ENCODE measurements at places on chromosomes 4 and X.

DNA sequence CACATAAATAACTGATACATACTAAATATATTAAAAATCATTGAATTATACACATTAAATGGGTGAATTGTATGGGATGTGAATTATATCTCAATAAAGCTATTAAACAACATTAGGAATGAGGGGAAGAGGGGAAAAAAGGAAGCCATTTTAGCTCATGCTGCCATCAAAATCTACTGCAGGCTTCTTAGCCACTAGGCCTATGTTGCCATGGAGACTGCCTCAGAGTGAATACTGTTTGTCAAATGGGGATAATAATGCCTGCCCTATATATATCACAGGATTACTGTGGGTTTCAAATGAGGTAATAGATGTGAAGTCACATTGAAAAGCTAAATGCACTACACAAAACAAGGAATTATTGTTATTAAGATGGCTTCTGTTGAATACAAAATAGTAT, 21.2 kb downstream of the TMEM255A start:
- DNase-seq, result no peak

DNA sequence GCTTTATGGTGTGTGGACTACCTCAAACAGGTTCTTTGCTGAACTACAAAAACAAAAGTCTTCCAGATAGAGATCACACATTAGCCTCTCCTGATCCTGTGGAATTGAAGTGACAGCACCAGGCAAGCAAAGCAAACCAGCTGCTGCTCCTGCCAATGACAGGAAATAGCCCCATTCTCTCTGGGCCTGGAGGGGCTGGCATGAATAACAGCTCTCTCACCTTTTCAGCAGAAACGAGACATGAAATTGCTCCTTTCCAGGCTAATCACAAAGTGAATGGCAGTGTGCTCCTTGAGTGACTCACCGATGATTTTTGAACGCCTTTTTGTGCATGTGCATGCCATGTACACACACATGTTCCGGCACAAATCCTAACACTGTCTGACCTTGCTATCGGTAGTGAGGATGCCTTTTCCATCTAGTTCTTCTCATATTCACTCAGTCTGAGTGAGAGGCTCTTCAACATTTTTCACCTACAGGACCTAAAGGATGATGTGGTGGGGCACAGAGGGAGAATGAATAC, 24.4 kb downstream of the MFAP3L start:
- no peak for DNase-seq

DNA sequence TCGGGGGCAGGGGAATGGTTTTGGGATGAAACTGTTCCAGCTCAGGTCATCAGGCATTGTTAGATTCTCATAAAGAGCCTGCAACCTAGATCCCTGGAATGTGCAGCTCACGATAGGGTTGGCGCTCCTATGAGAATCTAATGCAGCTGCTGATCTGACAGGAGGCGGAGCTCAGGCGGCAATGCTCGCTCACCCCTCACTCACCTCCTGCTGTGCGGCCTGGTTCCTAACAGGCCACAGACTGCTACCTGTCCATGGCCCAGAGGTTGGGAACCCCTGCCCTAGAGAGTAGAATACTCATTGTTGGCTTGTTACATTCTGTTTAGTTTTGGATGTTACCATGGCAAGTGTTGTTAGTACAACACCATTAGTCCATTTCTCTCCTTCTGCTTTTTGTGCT, 40.8 kb upstream of the STX18 start:
- no peak for DNase-seq

DNA sequence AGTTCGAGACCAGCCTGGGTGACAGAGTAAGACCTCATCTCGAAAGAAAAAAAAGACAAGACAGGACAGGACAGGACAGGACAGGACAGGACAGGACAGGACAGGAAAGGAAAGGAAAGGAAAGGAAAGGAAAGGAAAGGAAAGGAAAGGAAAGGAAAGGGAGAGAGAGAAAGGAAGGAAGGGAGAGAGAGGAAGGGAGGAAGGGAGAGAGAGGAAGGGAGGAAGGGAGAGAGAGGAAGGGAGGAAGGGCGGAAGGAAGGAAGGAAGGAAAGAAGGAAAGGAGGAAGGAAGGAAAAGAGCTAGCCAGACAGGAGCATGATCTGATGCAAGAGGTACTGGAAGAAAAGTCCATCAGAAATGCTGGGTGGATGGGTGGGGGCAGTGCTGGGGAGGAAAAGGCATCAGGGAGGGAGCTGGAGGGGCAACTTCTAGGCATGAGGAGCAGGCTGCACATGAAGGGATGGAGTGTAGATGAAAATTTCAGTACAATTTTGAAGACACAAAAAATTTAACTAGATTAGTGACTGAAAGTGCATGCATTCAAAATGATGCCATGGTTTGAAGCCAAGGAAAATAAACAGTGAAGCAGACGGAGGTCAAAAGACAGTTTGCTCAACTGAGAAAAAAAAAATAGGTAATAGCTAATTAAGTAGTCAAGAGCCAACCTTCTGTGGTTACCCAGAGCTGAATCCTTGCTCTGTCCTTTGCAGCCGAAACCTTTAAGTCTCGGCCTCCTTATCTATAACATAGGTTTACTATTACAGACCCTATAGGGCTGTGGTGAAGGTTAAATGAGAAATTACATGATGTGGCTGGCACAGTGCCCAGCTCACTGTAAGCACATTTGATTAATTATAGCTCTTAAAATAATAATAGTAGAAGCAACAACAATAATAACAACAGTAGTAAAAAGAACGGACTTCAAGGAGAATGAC, 59.9 kb downstream of the ZNF827 start:
- no peak for DNase-seq

DNA sequence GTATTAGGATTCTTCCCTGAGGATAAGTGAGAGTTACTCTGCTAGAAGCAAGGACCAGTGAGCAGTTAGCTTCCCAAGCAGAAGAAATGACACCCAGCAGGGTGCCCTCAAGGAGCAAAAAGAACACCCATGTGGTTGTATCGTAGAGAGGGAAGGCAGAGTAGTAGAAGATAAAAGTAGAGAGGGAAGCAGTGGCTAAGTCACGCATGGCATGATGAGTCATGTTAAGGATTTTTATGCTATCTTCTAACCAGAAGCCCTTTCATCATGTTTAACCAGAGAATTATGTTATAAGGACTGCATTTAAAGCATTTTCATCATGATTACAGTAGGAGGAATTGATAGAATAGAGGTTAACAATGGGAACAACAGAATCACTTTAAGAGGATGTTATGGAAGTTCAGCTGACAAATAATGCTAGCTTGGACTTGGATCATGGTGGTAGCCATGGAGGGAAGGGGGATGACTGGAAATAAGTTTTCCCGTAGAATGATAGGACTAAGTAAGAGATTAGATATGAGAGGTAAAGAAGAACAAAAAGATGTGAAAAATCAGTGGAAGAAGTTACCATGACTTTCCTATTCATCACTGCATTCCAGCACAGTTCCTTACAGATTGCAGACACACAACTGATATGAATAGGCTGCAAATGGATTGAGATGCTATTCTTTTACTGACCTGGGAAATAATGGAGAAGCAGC, 383.5 kb upstream of the INTU start:
- DNase-seq, result no peak

DNA sequence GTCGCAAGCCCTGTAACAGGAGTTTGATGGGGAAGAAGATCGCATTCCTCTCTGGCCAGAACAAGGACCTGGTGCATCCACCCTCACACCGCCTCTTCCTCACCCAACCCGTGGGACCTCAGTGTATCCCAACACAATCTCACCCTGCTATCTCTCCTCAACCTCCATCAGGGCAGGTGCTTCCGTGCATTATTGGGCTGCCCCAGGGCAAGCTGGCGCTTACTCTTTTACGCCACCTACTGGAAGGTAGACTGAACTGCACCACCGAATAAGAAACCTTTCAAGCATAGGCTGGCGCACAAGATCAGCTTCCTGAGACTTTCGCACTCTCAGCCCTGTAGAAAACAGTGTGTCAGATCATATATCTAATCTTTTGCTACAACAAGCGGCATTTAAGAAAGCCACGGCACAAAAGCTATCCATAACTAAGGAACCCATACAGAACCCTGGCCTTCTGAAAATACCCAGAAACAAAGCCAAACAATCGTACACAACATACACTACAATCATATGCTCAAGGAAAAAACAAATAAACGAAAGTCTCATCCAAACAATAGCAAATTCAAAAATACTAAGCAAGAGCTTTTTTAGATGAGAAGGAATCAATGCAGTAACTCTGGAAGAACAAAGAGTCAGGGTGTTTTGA, 209.3 kb downstream of the UGT8 start:
- DNase-seq, result no peak

- no peak for DNase-seq
Measured at GRCh38 chrX:21863241-21863640, 7.5 kb downstream of the YY2 start.

DNA sequence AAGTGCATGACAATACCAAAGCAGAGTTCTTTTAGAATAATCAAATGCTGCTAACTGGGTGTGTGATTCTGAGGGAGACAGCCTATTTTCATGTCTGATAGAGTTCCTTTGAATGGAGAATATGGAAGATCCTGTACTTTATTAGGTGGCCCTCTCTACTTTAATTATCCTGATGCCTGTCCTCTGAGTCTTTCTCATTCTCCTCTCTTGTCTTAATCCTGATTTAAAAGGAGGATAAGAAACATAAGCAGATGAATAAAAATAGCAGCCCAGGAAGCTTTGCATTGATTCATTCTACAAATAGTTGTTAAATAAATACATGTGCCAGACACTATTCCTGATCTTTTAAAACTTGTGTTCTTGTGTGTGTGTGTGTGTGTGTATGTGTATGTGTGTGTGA, 387.3 kb downstream of the SPRY1 start:
- no peak for DNase-seq

DNA sequence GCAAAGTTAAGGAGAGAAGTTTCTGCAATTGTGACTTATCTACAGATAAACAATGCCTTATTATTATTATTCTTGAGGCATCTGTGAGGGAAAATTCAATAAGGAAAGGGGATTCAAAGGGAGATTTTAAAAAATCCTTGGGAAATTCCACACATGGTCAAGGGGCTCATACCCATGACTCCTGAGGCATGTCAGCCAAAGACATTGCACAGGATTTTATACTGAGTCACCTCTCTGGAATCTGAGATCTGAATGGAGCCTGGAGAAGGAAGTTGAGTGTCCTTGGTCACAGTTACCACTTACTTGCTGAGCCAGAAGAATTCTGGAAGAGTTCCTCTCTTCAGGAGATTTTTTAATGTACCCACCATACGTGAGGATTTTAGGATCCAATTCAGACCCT, 14.4 kb upstream of the CXCL8 start:
- no peak for DNase-seq
